Stimulated activated CD4-positive, alpha-beta T cell treated with anti-CD3 and anti-CD28 coated beads, Interleukin-1b, Interleukin-23, amount 100 ng/mL, for 1 hour (primary cell): ENCODE measurements at places on chromosomes 4 and X.

GRCh38 chr4:93828332-93828994 is at the start of gene ATOH1:
ATOH1 (plus strand) TSS chr4:93828753; CDS start chr4:93828927, 174 bp downstream.
- DNase-seq = no peak

DNA sequence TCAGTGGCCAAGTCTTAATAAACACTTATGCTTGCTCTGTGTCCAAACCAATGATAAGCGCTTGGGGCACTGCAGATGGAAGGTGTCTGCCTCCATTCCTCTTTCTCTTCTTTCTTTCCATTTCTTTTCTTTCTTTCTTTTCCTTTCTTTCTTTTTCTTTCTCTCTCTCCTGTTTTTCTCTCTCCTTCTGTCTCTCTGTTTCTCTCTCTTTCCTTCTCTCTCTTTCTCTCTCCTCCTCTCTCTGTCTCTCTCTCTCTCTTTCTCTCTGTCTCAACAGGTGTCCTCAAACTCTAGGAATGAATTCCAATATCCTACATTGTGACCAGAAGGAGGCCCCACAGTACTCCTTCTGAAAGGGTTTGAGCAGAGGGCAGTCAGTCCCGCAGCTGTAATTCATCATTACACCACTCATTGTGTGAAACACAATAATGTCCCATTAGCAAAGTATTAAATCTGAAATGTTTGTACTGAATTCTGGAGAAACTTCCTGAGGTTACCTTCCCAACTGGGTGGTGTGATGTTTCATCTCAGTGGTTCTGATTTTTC is 66.5 kb upstream of the PAGE1 start:
- no peak for DNase-seq

- DNase-seq = no peak
Observed at GRCh38 chr4:93529692-93530372, 298.7 kb upstream of the ATOH1 start.

GRCh38 chr4:73705056-73705432 is 35.3 kb upstream of the CXCL8 start:
- no peak for DNase-seq

DNA sequence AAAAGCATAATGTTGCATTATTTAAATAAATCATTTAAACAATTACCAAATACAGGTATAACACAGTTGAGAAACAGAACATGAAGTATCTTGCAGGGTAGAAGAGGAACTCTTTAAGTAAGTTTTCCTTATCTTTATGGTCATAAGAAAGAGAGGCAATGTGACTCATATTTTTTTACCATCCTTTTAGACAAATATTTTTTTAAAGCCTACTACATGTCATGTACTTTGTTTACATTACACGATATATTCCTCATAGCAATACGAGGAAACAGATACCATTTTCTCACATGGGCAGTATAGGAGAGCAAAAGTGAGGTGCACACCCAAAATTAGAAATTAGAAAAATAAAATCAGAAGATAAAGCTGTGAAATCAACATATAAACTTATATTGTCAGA is 49.3 kb upstream of the EPHA5 start:
- no peak for DNase-seq

DNA sequence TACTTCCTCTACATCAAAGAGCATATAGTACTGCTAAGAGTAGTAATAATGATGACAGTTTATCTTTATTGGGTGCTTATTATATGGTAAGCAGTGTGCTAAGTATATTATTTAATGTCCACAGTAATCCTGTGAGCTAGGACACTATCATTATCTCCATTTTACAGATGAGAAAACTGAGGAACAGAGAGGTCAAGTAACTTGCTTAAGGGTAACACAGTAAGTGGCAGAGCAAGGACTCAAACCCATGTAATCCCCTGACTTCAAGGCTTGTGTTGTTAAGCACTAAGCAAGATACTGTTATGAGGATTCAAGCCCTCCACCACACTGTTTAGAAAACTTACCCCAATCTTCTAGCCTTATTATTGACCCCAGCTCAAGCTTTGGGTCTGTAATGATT is 202.4 kb downstream of the ENOX2 start:
- no peak for DNase-seq

DNA sequence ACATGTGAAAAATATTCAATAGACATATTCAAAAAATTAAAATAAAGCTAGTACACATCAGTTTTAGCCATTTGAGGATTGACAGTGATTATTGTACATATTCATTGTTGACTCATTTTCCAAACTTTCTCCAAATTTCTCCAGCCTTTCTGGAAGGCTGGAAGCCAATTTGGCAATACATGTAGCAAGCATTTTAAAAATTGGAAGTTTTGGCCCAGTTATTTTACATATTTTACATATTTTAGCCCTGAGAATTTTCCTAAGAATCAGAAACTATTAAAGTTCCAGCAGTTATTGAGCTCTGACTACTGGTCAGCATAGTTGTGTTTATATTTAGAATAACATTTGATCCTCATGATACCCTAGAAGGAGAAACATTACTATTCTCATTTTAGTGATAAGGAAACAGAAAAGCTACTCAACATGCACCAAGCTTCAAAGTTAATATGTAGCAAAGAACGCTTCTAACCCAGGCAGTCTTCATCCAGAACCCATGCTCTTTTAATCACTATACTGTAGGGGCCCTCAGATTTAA is 3.2 kb downstream of the CABS1 start:
- no peak for DNase-seq

GRCh38 chrX:24981030-24981429 is 34.7 kb downstream of the ARX start:
- no peak for DNase-seq
